ENCODE measurements at places on chromosomes 7 and 10.

DNA sequence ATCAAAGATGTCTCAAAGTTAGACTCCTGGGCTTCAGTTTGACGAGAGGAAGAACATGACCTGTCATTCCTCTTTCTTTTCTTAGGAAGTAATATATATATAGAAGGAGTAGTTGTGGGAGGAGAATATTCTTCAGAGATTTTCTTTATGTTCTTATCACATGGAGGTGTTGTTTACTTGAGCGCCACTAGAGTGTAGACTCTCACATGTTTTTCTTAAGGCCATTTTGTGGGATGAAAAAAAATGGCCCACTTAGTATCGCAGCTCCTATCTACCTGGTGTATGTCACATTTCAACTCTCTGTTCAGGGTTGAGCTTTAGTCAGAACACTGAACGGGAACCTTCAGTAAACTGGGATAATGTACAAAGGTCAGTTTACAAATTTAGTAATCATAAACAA lies 645.2 kb downstream of the PHTF2 start:
- DNase-seq: no peak

- DNase-seq: no peak
Measured at GRCh38 chr7:96640054-96640453, 69.6 kb downstream of the SEM1 start.

DNA sequence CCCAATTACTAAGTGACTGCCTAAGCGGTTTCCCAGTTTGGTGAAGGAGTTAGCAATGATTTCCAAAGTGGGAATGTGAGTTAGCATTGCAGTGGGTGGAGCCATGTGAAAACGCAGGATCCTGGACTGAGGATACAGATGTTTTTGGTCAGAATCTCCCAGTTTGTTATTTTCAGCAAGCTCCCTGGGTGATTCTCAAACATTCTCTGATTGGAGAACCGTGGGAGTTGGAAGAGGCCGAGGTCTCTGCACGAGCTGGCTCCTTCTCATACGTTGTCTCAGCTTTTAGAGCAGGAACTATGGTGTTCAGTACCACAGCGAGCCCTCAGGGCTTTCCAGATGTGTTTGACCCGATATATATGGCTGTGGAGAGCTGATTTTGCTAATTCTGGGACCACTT lies 396.5 kb upstream of the NPVF start:
- no peak for DNase-seq

GRCh38 chr10:30398788-30399187 lies 35.2 kb upstream of the MAP3K8 start:
- no peak for DNase-seq

DNA sequence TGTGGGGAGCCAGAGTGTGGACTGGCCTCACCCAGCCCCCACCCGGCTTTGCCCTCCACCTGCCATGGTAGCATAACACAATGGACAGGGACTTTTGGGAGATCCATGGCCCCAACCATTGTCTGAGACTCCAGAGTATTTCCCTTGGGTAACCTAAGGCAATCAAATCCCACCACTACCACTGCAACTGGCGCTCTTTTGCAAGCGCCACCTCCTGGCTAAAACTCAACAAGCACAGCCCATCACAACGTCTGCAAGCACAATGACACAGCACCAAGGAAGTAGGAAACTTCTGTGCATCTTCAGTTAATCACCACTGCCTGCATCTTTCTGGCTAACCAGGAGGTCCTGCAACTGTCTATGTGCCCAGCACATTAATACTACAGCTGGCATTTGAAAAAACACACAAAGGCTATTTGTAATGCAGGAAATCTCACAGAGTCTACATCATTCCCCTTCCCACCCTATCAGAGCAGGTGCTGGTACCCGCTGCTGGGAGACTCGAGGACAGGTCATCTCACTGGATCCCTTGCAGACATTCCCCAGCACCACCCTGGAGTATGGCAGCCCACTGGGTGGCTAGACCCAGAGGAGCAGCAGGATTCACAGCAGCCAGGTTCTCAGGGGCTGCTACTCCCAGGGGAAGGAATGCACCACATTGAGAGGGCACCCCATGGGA lies 27.7 kb downstream of the ANKRD26 start:
- no peak for DNase-seq

DNA sequence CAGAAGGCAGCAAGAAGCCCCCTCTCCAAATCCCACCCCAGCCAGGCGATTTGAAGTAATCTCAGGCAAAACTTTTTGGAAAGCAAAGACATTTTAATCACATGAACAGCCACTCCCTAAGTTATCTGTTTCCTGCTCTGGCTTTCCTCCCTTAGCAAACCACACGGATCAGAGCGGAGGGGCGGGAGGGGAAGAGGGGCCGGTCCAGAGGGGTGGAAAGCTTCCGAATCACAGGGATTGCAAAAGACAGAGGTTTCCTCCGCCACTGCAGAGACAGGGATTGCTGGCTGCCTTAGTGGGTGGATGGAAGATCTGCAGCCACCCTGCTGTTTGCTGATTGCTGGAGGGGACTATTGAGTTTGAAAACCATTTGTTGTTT lies 41.2 kb downstream of the ZCCHC24 start:
- no peak for DNase-seq

DNA sequence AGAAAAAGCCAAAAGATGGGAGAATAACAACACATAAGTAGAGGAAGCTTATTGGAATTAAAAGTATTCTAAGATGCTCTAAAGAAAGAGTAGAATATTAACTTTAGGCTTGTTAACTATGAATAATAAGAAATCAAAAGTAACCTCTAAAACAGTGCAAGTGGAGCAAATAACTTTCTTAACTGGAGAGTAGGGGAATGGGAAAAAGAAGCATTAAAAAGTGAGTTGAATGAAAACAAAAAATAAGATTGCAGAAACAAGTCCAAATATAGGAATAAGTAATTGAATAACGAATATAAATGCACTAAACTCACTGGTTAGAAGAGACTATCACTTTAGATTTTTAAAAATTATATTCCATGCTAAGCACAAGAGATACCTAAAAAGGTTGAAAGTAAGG lies 63.9 kb downstream of the HECTD2 start:
- DNase-seq: no peak

- DNase-seq: no peak
Measured at GRCh38 chr10:35409094-35409582, 72.8 kb downstream of the CCNY start.

- no peak for DNase-seq
Measured at GRCh38 chr10:123134915-123135414, 805 bp upstream of the HMX3 start.

GRCh38 chr7:120395526-120396019 lies 122.6 kb downstream of the KCND2 start:
- no peak for DNase-seq

- no peak for DNase-seq
Measured at GRCh38 chr7:81869670-81870069, 99.8 kb upstream of the HGF start.

DNA sequence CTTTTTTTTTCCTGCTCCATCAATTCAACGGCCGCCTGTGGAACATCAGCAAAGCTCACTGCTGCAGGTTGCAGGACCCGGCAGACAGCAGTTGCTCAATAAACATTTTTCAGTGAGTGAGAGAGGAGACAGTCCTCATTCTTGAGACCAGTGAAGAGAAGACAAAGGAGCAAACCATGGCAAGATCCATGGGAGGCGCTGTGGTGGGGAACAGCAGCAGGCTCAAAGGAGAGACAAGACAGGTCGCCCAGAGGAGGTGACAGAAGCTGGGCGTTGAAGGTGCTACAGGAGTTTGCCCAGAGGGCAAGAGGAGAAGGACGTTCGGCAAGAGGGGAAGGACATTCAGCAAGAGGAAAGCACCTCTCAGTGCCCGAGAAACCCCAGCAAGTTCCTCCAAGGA lies 74.5 kb upstream of the FGFR2 start:
- no peak for DNase-seq

DNA sequence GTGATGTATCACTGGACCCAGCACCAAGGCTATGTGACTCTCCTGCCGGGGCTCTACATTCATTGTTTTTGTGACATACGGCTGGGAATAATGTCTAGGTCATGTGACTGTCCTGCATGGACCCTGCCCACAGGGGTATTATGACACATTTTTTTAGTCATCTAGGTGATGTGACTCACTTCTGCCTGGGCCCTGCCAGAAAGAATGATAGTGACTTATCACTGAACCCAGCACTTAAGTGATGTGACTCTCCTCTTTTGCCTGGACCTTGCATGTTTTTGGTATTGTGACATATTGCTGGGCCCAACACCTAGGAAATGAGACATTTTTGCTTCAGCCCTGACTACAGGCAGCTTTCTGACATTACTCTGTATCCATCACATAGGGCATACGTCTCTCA lies 51.1 kb upstream of the ZNF107 start:
- no peak for DNase-seq

GRCh38 chr7:132604121-132604520 lies 27.9 kb upstream of the PLXNA4 start:
- DNase-seq: no peak

DNA sequence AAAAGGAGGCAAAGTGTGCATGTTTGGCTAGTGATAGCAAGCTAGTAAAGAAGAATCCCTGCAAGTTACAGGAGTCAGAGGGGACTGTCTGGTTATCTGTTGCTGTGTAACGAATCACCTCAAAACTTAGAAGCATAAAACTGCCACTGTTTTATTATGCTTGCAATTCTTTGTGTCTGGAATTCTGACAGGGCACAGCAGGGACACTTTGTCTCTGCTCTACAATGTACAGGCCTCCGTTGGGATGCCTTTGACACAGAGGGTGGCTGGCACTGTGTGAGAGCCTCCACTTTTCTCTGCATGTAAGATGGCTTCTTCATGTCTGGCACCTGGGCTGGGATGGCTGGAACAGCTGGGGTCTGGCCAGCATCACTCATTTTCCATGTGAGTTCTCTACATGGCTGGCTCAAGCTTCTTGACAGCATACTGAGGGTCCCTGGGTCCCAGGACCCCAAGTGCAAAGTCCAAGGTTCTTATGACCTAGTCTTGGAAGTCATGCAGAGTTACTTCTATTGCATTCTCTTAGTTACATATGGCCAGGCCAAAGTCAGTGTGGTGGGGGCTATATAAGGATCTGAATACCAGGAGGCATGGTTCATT lies 276.9 kb downstream of the RPS24 start:
- no peak for DNase-seq

GRCh38 chr7:140901941-140902302 lies 22.8 kb downstream of the BRAF start:
- DNase-seq: no peak

DNA sequence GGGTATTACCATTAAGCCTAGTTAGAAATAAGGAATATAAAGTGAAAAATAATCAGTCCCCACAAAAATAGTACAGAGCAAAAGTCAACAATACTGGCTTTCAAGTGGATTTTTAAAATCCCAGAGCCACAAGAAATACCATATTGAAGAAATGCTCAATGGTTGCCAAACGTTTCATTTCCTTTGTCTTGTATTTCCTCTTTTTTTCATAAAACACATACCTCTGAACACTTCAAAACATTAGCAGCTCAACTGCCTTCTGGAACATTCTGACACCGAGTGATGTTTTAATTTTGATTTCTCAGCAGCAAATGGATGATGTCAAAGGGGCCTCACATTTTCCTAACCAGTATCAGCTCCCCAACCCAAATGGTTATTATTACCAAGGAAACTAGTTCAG lies 10.5 kb downstream of the NOD1 start:
- DNase-seq: no peak

- DNase-seq: peak; percentile 72
Measured at GRCh38 chr7:151008511-151009323, 15.6 kb downstream of the ATG9B start.

- DNase-seq: no peak
Measured at GRCh38 chr10:24681572-24682088, 42.1 kb downstream of the ARHGAP21 start.
